HCEC 1CT (cell line): ENCODE measurements at places on chromosomes 13 and 19.
A peak's percentile ranks its signal among the peaks of the same experiment; 100 is the strongest.

DNA sequence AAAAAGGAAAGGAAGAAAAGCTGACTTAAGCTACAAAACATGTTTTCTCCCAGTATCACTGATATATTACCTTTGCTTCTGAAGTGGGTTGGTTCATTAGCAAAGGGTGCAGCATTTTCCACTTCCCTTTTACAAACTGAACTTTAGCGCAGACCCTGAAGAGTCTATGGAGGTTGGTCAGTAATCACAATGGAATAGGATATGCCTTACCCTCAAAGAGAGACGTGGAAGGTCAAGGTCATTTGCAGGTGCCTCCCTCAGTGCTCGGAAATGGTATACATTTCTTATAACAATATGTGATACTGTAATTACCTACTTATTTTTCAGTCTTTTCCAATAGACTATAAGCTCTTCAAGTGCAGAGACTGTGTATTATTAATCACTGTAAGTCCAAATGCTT, 21.9 kb upstream of the MED4 start:
- no peak for DNase-seq

- DNase-seq, result no peak
Observed at GRCh38 chr13:39397896-39398265, 205.1 kb downstream of the LHFPL6 start.

DNA sequence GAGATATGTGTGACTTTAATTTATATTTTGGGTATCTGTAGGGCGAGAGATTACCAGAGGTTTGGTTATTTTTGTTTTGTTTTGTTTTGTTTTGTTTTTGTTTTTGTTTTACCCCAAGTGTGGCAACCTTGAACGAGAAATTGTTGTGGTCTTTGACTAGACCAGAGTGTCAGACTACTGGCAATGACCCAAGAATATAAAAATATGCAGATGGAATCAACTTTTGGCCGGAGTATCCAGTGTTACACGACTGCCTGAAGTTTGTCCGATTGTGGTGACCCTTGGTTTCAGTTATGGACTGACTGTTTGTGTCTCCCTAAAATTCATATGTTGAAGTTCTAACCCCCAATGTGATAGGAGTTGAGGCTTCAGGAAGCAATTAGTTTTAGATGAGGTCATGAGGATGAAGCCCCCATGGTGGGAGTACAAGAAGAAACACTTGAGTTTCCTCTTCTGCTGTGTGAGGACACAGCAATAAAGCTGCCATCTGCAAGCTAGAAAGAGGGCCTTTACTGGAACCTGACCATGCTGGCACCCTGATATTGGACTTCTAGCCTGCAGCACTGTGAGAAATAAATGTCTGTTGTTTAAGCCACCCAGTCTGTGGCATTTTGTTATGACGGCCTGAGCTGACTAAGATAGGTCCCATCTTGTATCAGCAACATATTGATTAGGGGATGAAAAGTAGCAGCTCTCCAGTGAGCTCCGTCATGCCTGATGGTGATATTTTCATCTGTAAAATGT, 261.7 kb downstream of the MTUS2 start:
- no peak for DNase-seq

DNA sequence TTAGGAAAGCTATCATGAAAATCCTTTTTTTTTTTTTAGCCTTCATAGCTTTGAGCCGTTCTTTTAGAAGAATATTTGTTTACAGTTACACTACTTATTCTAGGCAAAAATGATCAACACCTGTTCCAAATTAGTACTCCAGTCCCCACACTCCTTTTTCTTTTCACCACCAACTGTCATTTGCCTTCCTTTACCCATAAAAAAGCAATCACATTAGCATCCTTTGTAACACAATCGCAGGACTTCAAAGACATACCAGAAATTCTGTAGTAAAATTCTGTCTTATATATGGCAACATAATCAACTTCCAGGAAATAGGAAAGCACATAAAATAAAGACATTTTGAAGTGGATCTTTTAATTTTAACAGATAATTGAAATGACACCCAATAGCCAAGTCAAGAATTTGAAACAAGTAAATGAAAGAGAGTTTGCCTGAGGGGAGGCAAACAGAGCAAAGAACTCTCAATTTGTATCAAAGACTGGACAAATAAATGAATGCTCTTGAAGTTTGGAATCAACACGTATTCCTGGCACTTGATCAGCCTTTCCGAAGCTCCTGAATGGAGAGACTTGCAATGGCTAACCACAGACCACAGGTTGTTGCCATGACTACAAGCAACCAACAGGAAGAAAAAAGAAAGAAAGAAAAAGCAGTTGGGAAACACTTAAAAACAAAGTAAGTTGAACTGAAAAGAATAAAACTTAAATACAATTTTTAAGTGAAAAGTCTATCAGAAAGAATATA, 206.8 kb downstream of the PCDH9 start:
- DNase-seq, result peak; percentile 5

- DNase-seq, result no peak
Observed at GRCh38 chr13:98886587-98887230, 91.2 kb downstream of the DOCK9 start.

GRCh38 chr13:37747071-37747612, 122.4 kb downstream of the TRPC4 start:
- peak; percentile 90 for DNase-seq

GRCh38 chr13:60448907-60449510, 52.0 kb downstream of the TDRD3 start:
- peak; percentile 35 for DNase-seq

GRCh38 chr13:93700115-93700514, 473.5 kb downstream of the GPC6 start:
- DNase-seq, result peak; percentile 61

DNA sequence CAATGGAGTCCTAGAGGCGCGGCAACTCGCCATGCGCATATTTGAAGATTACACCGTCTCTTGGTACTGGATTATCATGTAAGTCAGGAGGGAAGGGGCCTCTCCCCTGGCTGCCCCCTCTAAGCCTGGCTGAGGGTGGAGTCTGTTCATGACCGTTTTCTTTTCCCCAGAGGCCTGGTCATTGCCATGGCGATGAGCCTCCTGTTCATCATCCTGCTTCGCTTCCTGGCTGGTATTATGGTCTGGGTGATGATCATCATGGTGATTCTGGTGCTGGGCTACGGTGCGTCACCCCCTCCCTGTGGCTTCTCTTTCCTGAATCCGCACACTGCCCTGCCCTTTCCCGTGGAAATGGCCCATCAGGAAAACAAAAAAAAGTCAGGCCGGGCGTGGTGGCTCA, 6.5 kb downstream of the SLC44A2 start:
- DNase-seq, result no peak

DNA sequence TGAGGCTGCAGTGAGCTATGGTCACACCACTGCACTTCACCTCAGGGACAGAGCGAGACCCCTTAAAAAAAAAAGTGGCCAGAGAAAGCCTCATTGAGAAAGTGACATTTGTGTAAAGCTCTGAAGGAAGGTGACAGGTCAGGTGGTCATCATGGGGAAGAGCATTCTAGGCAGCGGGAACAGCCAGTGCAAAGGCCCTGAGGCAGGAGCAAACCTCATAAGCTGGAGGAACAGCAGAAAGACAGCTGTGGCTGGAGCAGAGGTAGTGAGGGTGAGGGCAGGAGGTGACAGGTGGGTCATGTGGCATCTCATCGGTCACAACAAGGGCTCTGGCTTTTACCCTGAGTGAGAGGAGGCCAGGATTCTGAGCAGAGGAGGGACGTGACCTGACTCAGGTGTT, 64.4 kb downstream of the RYR1 start:
- no peak for DNase-seq

DNA sequence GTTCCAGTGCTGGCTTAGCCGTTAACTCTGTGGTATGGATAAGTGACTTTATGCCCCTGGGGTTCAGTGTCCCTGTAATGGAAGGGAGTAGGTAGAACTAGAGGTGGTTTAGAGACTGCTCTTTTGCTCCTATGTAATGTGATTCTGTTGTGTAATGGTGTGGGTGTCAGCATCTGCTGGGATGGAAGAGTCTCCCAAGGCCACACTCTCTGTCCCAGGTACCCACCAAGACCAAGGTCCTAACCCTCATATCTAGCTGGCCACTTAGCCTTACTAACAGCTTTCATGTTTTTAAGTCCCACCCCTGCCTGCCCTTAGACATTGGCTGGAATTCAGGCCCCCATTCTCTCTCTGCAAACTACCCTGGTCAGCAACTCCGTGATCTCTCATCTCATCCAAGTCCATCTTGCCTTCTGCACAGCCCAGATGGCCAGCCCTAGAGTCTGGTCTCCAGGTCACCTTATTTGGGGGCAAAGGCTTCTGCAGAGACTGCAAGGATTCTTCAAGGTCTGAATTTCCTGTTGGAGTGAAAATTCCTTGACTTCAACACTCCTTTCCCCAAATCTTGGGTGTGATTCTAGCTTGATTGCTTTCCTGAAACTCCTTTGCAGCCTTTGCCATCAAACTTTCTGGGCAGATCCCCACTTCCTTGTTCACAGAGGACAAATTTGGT, 48.4 kb downstream of the SERP2 start:
- DNase-seq, result no peak

GRCh38 chr13:52651897-52652195, 790 bp upstream of the SUGT1 start:
- DNase-seq, result no peak

GRCh38 chr19:44749292-44749691, 784 bp downstream of the BCL3 start:
- peak; percentile 41 for DNase-seq

- DNase-seq, result no peak
Observed at GRCh38 chr13:32426990-32427851, 709 bp downstream of the N4BP2L1 start.

DNA sequence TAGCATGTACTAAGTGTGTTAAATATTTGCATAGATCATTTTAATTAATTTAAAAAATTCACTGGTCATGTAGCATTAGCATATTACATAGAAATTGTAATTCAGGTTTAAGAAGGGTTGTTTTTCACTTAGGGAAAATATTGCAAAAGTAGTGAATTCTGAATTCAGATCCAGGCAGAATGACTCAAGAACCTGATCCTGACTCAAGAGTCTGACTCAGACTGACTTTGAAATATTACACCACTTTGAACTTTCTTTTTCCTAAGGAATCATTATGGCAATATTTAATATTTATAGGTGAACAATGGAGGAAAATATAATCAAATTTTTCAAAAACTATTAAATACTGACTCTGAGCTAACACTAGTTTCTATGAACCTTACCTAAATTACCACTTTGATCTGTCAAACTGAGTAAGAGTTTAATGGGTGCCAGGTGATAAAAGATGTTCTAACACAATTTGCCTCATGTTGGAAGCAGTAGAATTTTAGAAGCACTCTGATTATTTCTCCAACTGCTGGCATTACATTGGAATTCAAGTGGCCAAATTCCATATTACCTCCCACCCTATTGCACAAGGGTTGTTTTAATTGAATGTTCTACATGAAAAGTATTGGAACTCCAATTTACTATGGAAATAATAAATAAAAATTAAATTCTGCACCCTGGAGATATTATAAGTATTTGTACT, 261.6 kb downstream of the SLITRK1 start:
- peak; percentile 77 for DNase-seq

DNA sequence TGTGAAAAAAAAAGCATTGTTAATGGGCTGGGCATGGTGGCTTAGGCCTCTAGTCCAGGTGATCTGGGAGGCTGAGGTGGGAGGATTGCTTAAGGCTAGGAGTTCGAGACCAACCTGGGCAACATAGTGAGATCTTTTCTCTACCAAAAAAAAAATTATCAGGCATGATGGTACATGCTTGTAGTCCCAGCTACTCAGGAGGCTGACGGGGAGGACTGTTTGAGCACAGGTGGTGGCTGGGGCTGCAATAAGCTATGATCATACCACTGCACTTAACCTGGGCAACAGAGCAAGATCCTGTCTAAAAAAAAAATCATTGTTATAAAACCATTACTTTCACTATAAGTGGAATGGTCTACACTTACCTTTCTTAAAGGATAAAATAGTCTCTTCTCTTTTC, 30.4 kb downstream of the GPC6 start:
- DNase-seq, result no peak

DNA sequence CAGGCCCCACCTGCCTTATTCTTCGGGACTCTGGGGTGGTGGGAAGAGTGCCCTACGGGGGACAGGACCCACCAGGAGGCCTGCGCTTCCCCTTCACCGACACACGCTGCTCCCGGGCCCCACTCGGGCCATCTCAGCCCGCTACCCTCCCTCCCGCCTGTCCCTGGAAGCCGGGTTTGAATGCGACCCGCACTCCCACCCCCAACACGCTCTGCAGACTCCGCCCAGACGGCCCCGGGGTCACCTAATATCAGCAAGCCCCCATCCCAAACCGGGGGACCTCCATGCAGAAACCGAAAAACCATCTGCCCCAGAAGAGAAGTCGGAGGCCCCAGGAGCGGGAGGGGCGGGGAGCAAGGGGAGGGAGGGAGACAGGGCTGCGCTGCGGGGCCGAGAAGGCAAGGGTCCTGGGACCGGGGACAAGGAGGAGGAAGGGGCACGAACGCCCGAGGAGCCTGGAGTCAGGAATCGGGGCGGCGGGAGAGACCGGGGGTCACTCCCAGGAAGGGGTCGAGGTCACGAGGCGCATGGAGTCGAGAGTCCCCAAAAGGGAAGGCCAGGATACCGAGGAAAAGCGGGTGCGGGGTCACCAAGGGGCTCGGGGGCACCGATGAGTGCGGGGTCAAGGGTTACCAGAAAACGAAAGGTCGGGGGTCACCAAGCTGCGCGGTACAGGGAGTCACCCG, 766 bp downstream of the SBNO2 start:
- DNase-seq, result no peak

DNA sequence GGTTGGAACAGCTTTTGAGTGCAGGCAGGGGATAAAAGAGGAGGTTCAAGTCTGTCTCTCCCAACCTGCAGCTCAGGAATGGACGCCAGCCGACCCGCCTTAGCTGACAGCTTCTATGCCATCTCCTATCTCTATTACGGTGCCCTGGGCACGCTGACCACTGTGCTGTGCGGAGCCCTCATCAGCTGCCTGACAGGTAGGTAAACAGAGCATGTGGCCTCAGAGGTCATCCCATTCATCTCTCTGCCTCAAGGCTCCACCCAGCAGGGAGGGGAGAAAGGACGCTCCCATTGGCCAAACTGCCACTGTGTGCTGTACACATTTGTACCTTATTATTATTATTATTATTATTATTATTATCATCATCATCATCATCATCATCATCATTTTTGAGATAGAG, 16.5 kb downstream of the SLC5A5 start:
- DNase-seq, result no peak

- no peak for DNase-seq
Observed at GRCh38 chr13:98915981-98916380, 61.9 kb downstream of the DOCK9 start.

DNA sequence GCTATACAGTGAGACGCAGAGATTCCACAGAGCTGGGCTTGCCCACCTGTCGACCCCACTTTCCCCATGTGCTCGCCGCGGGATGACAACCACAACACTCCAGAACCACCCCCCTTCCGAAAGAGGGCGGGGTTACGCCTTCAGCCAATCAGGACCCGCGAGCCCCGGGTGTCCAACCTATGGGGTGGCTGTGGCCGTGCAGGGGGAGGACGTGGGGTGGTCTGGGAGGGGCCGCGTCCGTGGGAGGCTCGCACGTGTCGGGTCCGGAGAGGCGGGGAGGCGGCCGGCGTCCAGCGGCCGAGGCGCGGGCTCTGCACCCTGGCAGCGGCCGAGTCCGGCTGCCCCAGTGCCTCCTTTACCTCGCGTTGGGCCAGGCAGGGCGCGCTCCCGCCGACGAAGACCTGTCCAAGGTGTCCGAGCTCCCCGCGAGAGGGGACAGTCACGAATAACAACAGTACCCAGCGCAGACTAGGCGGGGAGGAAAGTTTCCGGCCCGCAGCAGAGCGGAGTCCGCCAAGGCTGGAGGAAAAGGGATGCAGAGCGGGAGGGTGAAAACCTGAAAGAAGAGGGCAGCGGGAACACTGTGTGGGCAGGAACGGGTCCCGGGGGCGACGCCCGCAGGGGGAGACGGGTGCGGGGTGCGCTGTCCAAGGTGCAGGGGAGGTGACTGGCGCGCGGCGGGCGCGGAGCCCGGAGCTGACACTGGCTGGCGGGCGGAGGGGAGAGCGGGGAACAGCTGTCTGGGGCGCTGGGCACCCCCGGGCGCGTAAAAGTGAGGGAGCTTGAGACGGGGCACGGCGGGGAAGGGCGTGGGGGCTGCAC, 911 bp downstream of the ENOX1 start:
- DNase-seq, result peak; percentile 73
